ENCODE measurements at places on chromosomes 7 and 10.

- no peak for DNase-seq
Observed at GRCh38 chr10:45555795-45556194, 116.8 kb downstream of the ZFAND4 start.

DNA sequence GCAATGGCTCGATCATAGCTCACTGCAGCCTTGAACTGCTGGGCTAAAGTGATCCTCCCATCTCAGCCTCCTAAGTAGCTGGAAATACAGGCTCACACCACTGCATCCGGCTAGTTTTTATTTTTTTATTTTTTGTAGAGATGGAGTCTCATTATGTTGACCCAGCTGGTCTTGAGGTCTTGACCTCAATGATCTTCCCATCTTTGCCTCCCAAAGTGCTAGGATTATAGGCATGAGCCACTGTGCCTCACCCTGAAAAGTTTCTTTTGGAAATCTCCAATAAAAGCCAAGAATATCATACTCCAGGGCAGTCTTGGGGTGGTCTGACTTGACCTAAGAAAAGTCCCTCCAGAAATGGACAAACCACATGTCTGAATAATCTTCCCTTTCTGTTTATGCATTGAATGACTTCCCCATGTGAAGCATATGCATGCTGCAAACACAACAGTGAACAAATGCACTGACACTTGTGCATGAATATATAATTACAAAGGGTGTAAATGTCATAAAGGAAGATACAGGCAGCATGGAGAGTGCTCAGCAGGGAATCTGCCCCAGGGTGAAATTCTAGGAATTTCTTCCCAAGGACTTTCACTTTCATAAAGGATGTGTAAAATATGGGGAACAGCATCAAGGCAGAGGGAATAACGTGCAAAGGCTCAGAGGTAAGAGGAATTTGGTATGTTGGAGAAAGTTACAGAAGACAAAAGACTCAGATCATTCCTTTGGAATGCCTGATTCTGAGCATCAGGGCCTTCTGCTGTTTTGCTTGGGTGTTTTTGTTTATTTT is 142.4 kb upstream of the LYZL1 start:
- DNase-seq = no peak

DNA sequence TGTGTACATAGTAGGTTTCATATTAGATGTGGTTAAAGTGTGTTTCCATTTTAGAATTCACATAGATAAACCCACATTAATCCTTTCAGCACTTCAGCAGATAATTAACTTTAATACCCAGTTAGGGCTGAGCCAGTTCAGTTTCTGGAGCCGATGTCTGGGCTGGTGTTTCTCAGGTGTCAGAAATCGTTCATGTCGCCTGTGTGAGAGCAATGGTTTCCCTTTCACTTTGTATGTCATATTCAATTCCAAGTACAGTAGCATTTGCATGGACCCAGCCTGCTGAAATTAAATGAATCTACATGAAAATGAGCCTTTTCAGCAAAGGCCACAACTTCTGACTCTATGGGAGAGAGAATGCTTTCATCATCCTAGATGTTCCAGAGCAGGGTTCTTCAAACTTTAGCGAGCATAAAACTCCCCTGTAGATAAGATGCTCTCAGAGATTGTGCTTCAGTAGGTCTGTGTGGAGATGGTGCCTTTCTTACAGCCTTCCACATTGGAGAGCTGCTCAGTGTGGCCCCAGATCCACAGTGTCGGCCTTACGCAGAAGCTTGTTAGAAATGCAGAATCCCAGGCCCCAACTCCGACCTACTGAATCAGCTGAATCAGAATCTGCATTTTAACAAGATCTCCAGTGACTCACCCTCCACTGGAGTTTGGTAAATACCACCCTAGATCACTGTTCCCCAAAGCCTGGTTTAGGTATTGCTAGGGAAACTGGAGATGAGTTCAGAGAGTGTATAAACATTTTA is 19.6 kb downstream of the WIPF3 start:
- no peak for DNase-seq

DNA sequence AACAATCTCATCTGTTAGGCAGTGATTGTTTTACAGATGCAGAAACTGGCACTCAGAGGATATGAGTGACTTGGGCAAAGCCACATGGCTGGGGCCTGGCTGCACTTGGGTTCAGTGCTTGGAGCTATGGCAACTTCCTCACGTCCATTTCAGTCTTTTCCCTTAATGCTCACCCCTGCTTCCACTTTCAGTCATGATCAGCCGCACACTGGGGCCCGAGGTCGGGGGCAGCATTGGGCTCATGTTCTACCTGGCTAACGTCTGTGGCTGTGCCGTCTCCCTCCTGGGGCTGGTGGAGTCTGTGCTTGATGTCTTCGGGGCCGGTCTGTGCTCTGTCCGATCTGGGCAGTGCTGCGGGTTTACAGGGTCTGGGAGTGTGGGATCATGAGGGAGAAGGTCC is 3.0 kb downstream of the SLC12A9 start:
- DNase-seq = no peak

GRCh38 chr7:110645060-110645459 is 445.9 kb upstream of the LRRN3 start:
- DNase-seq = no peak

DNA sequence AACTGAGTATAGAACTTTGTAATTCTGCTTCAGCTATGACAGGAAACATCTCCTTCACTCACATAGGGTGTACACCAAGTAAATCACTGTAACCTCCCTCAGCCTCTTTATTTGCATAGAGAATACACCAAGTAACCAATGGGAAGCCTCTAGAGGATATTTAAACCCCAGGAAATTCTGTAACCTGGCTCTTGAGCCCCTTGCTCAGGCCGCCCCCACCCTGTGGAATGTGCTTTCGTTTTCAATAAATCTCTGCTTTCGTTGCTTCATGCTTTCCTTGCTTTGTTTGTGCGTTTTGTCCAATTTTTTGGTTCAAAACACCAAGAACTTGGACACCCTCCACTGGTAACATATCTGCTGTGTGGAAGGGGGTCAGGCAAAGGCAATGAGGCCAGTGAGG is 60.2 kb downstream of the CLRN3 start:
- no peak for DNase-seq

Data from T-helper 2 cell (primary cell).